ENCODE measurements at places on chromosomes 5 and 9.
A peak's percentile ranks its signal among the peaks of the same experiment; 100 is the strongest.

GRCh38 chr5:168364151-168364661 lies 72.8 kb downstream of the WWC1 start:
- peak; percentile 4 for DNase-seq

GRCh38 chr9:137237759-137238726 lies 3.0 kb upstream of the TUBB4B start:
- DNase-seq: no peak

DNA sequence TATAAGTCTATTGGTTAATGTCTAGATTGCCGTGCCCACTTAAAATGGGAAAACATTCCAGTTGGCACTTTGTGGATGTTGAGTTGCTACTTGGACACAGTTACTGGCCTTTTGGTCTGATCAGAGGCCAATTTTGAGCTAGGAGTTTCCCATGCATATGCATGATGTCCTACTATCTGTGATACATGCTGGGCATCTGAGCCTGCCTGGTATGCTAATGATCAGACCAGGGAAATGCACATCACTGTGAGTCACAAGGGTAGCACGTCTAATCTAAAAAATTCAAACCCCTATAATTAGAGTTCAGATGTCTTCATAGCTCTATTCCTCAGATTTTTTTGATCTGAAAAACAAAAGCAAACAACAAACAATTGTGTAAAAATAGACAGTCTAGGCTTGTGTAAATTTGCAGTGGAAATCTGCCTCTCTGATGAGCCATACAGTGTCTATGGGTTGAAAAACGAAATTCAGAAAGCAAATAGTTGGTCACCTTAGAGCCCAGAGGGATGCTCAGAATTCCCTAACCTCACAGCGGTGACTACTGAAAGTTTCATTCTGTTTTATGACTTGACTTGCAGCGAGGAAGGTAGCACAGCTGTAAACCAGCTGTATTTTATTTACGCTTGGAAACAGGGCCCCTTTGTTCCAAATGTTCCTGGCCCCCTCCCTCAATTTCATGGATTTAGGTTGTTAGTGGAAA lies 37.3 kb downstream of the PALM2AKAP2 start:
- DNase-seq: no peak

DNA sequence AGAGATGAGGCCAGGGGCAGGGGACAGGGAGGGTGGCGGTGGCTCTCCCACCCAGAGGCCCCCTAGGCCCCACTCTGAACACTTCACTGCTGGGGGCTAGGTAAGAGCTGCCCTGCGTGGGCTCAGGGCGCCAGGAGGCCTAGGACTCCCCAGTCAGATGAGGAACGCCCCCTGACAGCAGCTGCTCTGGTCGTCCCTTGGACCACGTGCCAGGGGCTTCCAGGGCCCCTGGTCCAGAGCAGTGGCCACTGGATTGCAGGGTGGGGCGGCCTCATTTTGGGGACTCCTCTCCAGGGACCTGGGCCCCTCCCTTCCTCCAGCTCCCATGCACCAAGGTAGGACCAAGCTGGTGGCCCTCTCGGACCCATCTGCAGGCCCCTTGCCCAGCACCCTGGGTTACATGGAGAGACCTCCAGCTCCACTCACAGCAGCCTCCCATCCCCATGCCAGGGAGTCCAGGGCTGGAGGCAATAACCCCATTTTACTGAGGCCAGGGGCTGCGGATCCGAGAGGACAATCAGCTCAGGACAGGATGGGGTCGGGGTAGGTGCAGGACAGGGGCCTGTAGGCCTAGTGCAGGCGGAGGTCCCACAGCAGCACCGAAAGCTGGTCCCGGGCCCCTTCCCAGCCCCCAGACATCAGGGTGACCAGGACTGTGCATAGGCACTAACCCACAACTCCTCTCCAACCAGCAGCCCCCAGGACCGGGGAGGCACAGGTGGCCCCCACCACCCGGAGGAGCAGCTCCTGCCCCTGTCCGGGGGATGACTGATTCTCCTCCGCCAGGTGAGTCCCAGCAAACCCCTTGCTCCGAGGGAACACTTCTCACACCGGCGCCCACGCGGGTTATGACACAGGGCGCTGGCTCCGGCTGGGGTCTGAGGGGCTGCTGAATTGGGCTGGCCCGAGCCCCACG lies 1.5 kb downstream of the EGFL7 start:
- DNase-seq: no peak

- DNase-seq: no peak
Observed at GRCh38 chr5:177505075-177505474, 4.6 kb downstream of the DOK3 start.

- no peak for DNase-seq
Observed at GRCh38 chr5:126745259-126745992, 31.5 kb upstream of the LMNB1 start.
